NCI-H526 (cell line): ENCODE measurements at places on chromosomes 2 and 18.

DNA sequence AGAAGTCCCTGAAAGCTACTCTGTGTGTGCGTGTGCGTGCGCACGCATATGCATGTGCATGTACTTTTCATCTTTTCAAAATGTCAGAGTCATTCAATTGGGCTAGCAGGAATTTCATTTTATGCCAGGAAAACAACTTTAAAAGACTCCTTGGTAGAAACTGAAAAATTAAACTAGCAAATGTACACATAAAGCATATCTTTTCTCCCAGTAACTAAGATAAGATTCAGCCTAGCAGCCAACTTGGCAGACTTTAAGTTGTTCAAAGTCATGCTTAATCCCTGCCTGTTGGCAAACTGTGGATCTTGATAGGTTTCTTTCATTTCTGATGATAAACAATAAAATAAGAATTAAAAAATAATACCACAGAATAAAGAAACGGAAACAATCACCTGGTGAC, 1129.1 kb downstream of the LRP1B start:
- no peak for DNase-seq

DNA sequence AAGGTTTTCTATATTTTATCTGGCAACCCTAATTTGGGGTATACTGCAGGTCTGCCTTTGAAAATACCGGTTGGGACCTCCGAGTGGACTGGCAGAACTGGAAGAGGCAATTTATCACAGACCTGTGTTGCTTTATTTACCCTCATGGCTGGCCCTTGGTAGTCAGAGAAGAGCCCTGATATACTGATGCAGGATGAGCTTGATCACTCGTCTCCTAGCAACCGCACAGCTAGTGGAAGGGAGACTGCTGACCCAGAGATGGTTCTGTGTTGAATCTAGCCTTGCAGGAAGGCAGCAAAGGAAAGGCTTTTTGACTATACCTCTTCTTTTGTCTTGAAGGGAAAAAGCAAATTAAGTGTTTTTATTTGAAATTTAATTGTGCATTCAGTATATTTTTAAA, 154.7 kb downstream of the EML6 start:
- DNase-seq: no peak

GRCh38 chr2:142973822-142974207, 96.4 kb downstream of the KYNU start:
- DNase-seq: no peak

DNA sequence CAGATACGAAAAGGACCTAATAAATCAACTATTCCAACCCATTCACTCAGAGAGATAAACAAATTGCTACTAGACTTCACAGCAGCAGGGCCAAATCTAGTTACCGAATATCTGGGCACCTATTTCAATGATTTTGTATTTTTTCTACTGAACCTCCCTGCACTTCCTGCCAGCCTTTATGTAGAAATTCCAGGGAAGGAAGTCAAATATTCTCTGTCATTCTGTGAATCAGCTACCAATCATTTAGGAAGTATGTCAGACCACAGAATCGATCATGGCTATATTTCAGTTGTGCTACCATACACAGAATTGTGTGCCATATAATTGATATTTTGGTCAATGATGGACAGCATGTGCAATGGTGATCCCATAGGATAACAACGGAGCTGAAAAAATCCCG, 109.6 kb upstream of the SPOPL start:
- DNase-seq: no peak

GRCh38 chr18:6487968-6488367, 73.3 kb upstream of the L3MBTL4 start:
- DNase-seq: peak; percentile 23

DNA sequence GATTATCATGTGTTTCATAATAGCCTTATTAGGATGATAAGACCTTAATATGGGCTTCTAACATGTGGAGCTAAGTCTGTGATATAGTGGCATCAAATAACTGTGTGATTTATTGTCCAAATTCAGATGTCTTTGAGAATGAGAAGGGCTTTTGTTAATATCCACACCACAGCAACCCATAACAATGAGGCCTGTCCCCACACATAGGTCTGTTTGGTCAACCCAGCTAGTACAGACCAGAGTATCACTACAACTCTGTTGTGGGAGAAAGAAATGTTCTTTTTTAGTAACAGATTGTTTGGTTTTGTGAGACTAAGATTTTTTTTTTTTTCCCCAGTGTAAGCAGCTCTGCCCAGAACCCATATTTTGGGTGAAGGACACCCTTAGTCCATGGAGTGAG, 439.2 kb downstream of the PIK3C3 start:
- no peak for DNase-seq
